ENCODE measurements at places on chromosomes 1 and 21. TPM values are rescaled to one million over a fixed set of nuclear protein-coding genes. Genes with fewer than 3 reads are reported as not detected.

NEGR1 gene
- under 0.01 TPM for total RNA-seq

GPR3 gene
- 0.11 TPM for total RNA-seq

FAM78B gene
- total RNA-seq, result not detected

LPAR3 gene
- 0.39 TPM for total RNA-seq

GJA8 gene
- total RNA-seq, result not detected

SPOCD1 gene
- total RNA-seq, result 0.79 TPM

SPRR2G gene
- total RNA-seq, result not detected

ARHGEF2 gene
- total RNA-seq, result 50.3 TPM

BSND gene
- total RNA-seq, result not detected

CD164L2 gene
- 0.79 TPM for total RNA-seq

C1orf232 gene
- not detected for total RNA-seq

TSPAN1 gene
- total RNA-seq, result 8.6 TPM

CFHR2 gene
- total RNA-seq, result not detected

TNFRSF25 gene
- 13.3 TPM for total RNA-seq

RNF186 gene
- not detected for total RNA-seq

KIF2C gene
- total RNA-seq, result 11.2 TPM

ADORA1 gene
- total RNA-seq, result 0.87 TPM

MYCBP gene
- total RNA-seq, result 15.1 TPM

FCER1G gene
- total RNA-seq, result 0.39 TPM

ST6GALNAC3 gene
- total RNA-seq, result 42.8 TPM

PTPN7 gene
- not detected for total RNA-seq

SHE gene
- total RNA-seq, result under 0.01 TPM

TNN gene
- under 0.01 TPM for total RNA-seq

CDK18 gene
- total RNA-seq, result 13.8 TPM

CELA2B gene
- not detected for total RNA-seq

All from placental epithelial cell (primary cell).